ENCODE measurements at places on chromosomes 7 and 10. TPM values are rescaled to one million over a fixed set of nuclear protein-coding genes. Genes with fewer than 3 reads are reported as not detected.

- H3K4me3 ChIP-seq = no peak overlapping the region
- H3K4me1 ChIP-seq = peaks cover 40% of the 10 kb centered on the region
- H3K36me3 ChIP-seq = no peaks in the 10 kb centered on the region
- H3K27ac ChIP-seq = no peak overlapping the region
- H3K27me3 ChIP-seq = no peaks in the 10 kb centered on the region
- DNase-seq = no peak
These were observed 49.4 kb downstream of the JMJD1C start for GRCh38 chr10:63416376-63416775.

- DNase-seq = no peak
- no peaks in the 10 kb centered on the region for H3K4me1 ChIP-seq
- H3K27me3 ChIP-seq = no peaks in the 10 kb centered on the region
- H3K36me3 ChIP-seq = no peaks in the 10 kb centered on the region
- no peak overlapping the region for H3K4me3 ChIP-seq
These were observed 28.8 kb downstream of the ITGB8 start for GRCh38 chr7:20359341-20359963.

Gene CEP55
- 1.4 TPM for total RNA-seq

Gene BTBD16
- 0.62 TPM for total RNA-seq

Gene HABP2
- total RNA-seq = 0.77 TPM

DNA sequence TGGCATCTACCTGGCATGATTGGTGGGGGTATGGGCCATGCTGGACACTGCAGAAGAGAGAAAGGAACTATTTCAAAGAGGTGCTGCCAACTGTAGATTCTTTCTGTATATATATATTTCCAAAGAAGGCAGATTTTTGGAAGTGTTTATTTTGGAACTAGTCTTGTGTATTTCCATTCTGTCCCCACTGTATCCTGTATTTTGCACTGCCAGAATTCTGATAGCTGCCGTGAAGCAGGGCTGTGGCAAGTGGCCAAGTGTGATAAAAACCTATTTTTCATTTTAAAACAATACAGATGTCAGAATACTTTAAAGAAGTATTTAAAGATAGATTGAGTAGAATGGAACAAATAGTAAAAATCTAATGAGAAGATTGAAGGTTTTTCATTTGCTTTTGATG is 17.1 kb downstream of the MCU start:
- no peak overlapping the region for H3K27ac ChIP-seq
- peaks cover 35% of the 10 kb centered on the region for H3K4me1 ChIP-seq
- no peaks in the 10 kb centered on the region for H3K27me3 ChIP-seq

DNA sequence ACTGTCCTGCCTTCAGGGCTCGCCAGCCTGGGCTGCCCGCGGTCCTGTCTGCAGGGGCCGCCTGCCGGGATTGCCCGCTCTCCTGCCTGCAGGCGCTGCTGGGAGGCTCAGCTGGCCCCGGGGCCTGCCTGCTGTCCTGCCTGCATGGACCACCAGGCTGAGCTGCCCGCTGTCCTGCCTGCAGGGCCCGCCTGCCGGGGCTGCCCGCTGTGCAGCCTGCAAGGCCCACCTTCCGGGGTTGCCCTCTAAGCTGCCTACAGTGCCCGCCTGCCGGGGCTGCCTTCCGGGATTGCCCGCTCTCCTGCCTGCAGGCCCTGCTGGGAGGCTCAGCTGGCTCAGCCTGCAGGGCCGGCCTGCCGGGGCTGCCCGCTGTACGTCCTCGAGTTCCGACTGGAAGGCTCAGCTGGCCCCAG is 164.4 kb downstream of the GLRX3 start:
- H3K36me3 ChIP-seq = no peaks in the 10 kb centered on the region
- peaks cover 8% of the 10 kb centered on the region for H3K4me1 ChIP-seq
- H3K27me3 ChIP-seq = no peaks in the 10 kb centered on the region
- peak; percentile 73 for DNase-seq
- H3K4me3 ChIP-seq = peak overlapping the region; percentile 67
- peak overlapping the region; percentile 89 for H3K27ac ChIP-seq

DNA sequence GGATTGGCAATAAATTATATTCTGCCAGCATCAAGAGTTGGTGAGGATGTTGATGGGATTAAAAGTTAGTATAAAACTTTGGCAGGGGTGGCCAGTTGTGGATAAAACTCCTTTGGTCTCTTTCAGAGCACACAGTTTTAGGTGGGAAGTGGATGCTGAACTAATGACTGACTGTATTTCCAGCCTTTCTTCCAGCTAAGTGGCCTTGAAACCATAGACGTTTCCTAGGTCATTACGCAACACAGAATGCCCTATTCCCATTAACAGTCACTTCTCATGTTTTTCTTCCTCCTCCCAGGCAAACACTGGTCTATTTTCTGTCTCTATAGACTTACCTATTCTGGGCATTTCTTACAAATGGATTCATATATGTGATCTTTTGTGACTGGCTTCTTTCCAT is 467.4 kb downstream of the NEBL start:
- no peaks in the 10 kb centered on the region for H3K4me1 ChIP-seq
- no peak overlapping the region for H3K27ac ChIP-seq
- no peaks in the 10 kb centered on the region for H3K36me3 ChIP-seq
- DNase-seq = no peak
- no peaks in the 10 kb centered on the region for H3K27me3 ChIP-seq
- no peak overlapping the region for H3K4me3 ChIP-seq

DNA sequence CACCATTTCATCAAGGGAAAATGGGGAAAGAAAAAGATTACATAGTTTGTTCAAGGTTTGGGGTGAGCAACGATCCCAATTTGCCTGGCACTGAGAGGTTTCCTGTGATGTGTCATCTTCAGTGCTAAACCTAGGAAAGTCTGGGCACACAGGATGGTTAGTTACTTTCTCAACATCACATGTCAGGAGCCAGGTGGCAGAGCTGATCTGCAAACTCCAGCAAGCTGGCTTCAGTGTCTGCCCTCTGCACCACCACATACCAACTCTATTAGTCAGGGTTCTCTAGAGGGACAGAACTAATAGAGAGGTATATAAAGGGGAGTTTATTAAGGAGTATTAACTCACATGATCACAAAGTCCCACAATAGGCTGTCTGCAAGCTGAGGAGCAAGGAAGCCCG is 11.3 kb downstream of the ADAM12 start:
- no peak overlapping the region for H3K27ac ChIP-seq
- no peak for DNase-seq
- H3K4me3 ChIP-seq = no peak overlapping the region
- no peaks in the 10 kb centered on the region for H3K4me1 ChIP-seq

Gene SLC13A4
- 0.27 TPM for total RNA-seq

- no peak overlapping the region for H3K27ac ChIP-seq
- no peak overlapping the region for H3K4me3 ChIP-seq
- DNase-seq = no peak
- H3K36me3 ChIP-seq = peaks cover 90% of the 10 kb centered on the region
- H3K4me1 ChIP-seq = peaks cover 16% of the 10 kb centered on the region
These were observed 15.4 kb downstream of the ZMIZ2 start for GRCh38 chr7:44764081-44764480.

Data from lower lobe of right lung (tissue), 2 donors.